ENCODE measurements at places on chromosomes 11 and 22.
A peak's percentile ranks its signal among the peaks of the same experiment; 100 is the strongest.

DNA sequence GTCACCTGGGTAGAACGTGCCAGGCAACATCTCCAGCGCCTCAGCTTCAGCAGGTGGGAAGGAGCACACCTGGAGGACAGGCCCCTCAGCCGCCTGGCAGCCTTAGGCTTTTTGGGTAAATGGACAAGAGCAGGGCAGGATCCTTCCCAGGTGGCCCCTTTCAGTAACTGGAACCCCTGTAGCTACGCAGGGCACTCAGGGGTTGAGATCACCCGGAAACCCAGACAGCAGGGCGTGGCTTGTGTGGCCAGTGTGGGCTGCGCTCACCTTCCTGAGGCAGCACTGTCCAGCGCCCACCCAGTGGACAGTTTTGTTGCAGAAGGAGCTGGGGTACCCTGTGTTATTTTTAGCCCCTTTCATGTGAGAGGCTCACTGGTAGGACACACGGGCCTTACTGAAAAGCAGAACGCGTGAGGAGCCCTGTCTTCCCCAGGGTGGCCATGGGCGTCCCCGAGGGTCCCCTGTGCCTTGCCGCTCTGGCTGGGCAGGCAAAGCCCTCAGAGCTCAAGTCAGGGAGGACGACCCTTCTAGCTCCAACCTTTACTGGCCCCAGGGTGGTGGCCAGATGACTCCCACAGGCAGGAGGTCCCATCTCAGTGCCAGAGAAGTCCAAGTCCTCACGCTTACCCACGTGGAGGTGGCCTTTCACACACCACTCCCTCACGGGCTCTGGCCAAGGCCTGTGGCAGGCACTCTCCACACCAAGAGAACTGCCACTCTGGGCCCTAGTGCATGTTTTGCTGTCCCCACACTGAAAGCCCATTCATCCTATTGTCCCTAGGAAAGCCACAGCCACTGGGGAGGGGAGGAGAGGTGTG is 75.8 kb downstream of the CTTN start:
- H3K27ac ChIP-seq, result no peak overlapping the region
- no peaks in the 10 kb centered on the region for H3K36me3 ChIP-seq
- peaks cover 10% of the 10 kb centered on the region for H3K27me3 ChIP-seq

GRCh38 chr11:101759771-101760450 is 154.9 kb upstream of the CEP126 start:
- no peak for DNase-seq
- H3K4me1 ChIP-seq, result no peaks in the 10 kb centered on the region
- H3K27ac ChIP-seq, result no peak overlapping the region

DNA sequence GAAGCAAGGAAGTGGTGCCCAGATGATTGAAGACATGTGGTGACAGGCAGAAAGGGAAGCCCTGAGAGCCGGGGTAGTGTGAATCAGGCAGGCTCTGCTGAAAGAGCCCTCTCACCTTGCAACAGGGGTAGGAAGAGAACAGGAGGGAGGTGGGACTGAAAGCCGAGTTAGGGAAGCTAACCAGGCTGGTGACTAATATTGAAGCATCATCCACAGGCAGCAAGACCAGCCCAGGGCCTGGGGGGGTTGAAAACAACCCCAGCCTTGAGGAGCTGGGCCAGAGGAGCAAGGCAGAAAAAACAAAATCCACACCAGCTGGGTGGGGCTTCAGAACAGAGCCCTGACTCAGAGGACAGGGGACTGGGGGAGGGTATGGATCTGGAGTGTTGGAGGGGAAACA is 35.0 kb upstream of the CRTAM start:
- peaks cover 29% of the 10 kb centered on the region for H3K4me1 ChIP-seq
- H3K27me3 ChIP-seq, result no peaks in the 10 kb centered on the region
- peaks cover 20% of the 10 kb centered on the region for H3K36me3 ChIP-seq
- no peak overlapping the region for H3K4me3 ChIP-seq

DNA sequence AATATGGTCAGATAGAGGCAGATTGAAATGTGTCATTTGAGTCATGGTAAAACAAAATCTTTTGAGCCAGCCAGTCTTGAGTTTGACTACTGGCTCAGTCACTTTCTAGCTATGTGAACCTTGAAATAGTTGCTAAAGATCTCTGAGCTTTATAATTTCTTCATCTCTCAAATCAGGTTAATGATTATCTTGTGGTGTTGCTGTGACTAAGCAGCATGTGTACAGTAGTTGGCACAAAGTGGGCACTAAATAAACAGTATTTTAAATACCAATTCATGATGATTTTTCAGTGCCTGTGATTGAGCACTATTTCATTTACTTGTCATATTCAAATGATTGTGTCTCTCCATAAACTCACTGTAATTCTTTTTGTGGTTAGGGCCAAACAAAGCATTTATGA is 70.8 kb downstream of the RAB38 start:
- H3K4me1 ChIP-seq, result no peaks in the 10 kb centered on the region
- no peak for DNase-seq
- peaks cover 30% of the 10 kb centered on the region for H3K27me3 ChIP-seq

DNA sequence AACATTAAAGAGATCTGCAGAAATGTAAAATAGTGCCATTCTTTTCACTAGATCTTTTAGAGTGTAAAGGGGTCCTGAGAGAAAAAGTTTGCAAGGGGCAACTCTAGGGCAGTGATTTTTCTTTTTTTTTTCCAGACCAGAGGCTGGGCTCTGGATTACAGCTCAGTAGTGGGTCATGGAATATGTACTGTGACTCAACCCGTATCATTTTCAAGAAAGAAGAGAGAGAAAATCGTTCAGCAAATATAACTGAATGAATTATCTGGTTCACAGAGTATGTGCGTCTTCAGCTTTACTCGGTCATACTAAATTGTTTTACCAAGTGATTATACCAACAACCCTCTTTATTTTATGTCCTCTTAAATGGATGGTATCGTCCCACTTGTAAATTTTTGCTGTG is 3.8 kb downstream of the CEP57 start:
- no peak overlapping the region for H3K4me3 ChIP-seq
- peaks cover 17% of the 10 kb centered on the region for H3K36me3 ChIP-seq
- H3K4me1 ChIP-seq, result peaks cover 35% of the 10 kb centered on the region
- H3K27ac ChIP-seq, result no peak overlapping the region

- H3K27ac ChIP-seq, result no peak overlapping the region
- no peaks in the 10 kb centered on the region for H3K36me3 ChIP-seq
- no peak overlapping the region for H3K4me3 ChIP-seq
- H3K4me1 ChIP-seq, result peaks cover 9% of the 10 kb centered on the region
Measured at GRCh38 chr11:102615894-102616432, 9.2 kb downstream of the MMP20 start.

GRCh38 chr11:100625041-100625440 is 62.0 kb upstream of the ARHGAP42 start:
- no peak overlapping the region for H3K27ac ChIP-seq
- no peaks in the 10 kb centered on the region for H3K4me1 ChIP-seq
- DNase-seq, result no peak
- H3K36me3 ChIP-seq, result no peaks in the 10 kb centered on the region
- no peaks in the 10 kb centered on the region for H3K27me3 ChIP-seq

- H3K4me1 ChIP-seq, result no peaks in the 10 kb centered on the region
- no peak overlapping the region for H3K4me3 ChIP-seq
- H3K27ac ChIP-seq, result no peak overlapping the region
- no peak for DNase-seq
Measured at GRCh38 chr11:26947904-26948639, 45.8 kb upstream of the FIBIN start.

DNA sequence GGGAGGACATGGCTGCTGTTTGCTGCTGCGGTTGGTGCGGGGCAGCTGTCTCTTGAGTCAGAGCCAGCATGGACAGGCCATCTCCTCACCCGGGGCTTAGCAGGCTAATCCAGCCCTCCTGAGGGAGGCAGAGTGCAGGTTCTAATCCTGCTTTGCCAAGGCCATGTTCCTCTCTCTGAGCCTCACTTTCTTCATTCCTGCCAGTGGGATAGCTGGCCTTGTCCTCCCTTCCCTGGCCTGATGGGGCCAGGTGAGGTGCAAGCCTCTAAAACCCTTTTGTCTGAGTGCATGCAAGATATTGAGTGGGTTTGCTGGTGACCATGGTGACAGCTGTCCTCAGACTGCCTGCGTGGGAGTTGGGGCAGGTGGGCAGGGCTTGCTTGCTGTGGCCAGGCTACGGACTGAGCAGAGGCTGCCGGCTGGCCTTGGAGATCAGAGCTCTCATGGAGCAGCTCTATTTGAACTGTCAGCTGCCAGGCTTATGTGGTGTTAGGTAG is 3.6 kb downstream of the USP35 start:
- peaks cover 36% of the 10 kb centered on the region for H3K4me1 ChIP-seq
- H3K27me3 ChIP-seq, result no peaks in the 10 kb centered on the region
- H3K4me3 ChIP-seq, result no peak overlapping the region
- no peak overlapping the region for H3K27ac ChIP-seq

- H3K36me3 ChIP-seq, result peaks cover 6% of the 10 kb centered on the region
- H3K4me1 ChIP-seq, result peaks cover 8% of the 10 kb centered on the region
- H3K27me3 ChIP-seq, result peaks cover 69% of the 10 kb centered on the region
- H3K27ac ChIP-seq, result no peak overlapping the region
- no peak for DNase-seq
- H3K4me3 ChIP-seq, result no peak overlapping the region
Measured at GRCh38 chr11:79438631-79439409, 2.0 kb downstream of the TENM4 start.

DNA sequence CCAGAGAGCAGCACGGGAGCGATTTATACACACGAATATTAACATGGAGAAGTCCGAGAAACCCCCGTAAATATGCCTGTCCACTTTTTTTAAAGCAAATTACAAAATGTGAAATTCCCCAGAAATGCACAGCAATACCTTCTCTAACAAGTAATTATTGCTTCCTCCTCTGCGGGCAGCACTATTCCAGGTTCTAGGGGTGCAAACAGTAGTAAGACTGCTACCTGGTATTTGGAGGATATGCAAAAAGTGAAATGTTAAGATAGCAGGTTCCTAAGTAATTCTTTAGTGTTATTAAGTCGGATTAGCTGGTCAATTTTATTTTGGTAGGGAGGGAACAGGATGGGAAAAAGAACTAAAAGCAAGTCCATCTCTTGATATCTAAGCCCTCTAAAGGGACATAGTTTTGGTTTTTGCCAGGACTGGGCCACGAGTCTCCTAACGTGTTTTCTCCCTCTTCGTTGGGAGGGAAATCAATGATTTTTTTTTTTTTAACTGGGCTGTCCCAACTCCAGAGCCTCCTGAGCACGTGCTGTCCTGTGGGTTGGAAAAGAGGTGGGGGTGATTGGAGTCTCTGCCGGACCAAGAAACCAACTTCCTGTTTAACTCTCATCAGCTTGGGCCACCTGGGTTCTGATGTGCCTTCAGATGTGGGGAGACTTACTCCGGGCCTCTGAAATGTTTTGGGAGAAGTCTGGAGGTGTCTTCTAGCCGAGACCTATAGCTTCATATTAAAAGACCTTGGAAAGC is 1.7 kb upstream of the XBP1 start:
- peaks cover 31% of the 10 kb centered on the region for H3K36me3 ChIP-seq
- no peak for DNase-seq
- peaks cover 34% of the 10 kb centered on the region for H3K4me1 ChIP-seq
- peak overlapping the region; percentile 91 for H3K4me3 ChIP-seq

- no peak overlapping the region for H3K4me3 ChIP-seq
- H3K36me3 ChIP-seq, result no peaks in the 10 kb centered on the region
- no peaks in the 10 kb centered on the region for H3K4me1 ChIP-seq
- H3K27ac ChIP-seq, result no peak overlapping the region
Measured at GRCh38 chr22:45537734-45538181, 35.1 kb downstream of the FBLN1 start.

GRCh38 chr22:24843048-24843447 is 37.0 kb downstream of the SGSM1 start:
- no peak overlapping the region for H3K4me3 ChIP-seq
- H3K27me3 ChIP-seq, result peaks cover 20% of the 10 kb centered on the region
- no peak for DNase-seq
- no peak overlapping the region for H3K27ac ChIP-seq

- H3K27me3 ChIP-seq, result peaks cover 15% of the 10 kb centered on the region
- DNase-seq, result no peak
- H3K36me3 ChIP-seq, result no peaks in the 10 kb centered on the region
- no peaks in the 10 kb centered on the region for H3K4me1 ChIP-seq
Measured at GRCh38 chr11:6061475-6061874, 30.9 kb upstream of the OR56A1 start.

GRCh38 chr11:27241311-27242122 is 121.5 kb downstream of the CCDC34 start:
- H3K27me3 ChIP-seq, result peaks cover 16% of the 10 kb centered on the region
- no peak overlapping the region for H3K4me3 ChIP-seq
- no peak for DNase-seq
- no peak overlapping the region for H3K27ac ChIP-seq
- no peaks in the 10 kb centered on the region for H3K4me1 ChIP-seq

DNA sequence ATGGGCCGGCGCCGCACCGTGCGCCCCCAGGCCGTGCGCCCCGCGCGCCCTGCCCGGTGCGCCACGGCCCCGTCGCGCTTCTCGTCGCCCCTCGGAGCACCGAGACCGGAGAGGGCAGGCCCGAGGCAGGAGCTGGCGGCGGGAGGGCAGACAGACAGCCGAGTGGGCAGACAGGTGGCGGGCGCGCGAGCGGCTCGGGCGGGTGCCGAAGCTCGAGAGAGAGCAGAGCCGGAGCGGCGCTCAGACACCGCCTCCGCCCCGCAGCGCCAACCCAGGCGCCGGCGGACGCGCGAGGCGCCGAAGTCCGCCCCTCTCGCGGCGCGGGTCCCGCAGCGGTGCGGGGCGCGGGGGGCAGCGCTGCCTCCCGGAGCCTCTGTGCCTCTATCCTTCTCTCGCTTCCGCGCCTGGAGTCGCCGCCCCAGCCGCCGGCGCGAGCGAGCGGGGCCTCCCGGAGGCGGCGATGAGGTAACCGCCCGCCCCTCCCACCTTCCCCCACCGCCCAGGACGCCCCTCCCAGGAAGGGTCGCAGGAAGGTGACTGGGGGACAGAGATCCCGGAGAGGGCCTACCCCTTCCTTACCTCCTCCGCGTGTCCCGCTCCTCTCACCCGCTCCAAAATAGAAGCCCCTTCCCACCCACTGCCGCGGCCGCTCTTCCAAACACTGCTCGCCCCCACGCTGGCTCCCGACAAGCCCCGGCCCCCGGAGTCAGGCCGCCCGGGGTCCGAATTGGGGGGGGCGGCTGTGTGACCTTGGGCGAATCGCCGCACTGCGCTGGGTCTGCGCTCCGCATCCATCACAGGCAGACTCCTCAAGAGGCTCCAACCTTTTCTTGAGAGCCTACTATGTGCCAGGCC is at the start of gene RASL10A:
RASL10A (minus strand) TSS at position 412 of the 855 bp plus-strand sequence. CDS start 451 bp downstream, outside the sequence.
- H3K27ac ChIP-seq, result no peak within 1 kb of the TSS
- H3K4me1 ChIP-seq, result peaks cover 29% of the 10 kb centered on the region
- H3K4me3 ChIP-seq, result peak within 1 kb of the TSS; percentile 5
- peaks cover 49% of the 10 kb centered on the region for H3K27me3 ChIP-seq
- no peak for DNase-seq

- peak; percentile 26 for DNase-seq
- H3K27ac ChIP-seq, result no peak overlapping the region
- H3K4me3 ChIP-seq, result no peak overlapping the region
- H3K36me3 ChIP-seq, result no peaks in the 10 kb centered on the region
Measured at GRCh38 chr22:44246615-44247326, 66.0 kb downstream of the SHISAL1 start.

DNA sequence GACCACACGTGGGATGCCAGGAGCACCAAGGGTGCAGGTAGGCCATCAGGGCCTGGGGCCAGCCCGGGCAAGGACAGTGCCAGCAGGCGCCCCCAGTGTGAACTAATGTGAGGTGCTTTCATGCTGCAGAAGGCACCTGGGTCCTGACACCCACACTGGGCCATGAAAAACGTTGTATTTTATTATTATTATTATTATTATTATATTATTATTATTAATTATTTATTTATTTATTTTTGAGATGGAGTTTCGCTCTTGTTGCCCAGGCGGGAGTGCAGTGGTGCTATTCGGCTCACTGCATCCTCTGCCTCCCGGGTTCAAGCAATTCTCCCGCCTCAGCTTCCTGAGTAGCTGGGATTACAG is 1267.3 kb downstream of the BRD1 start:
- H3K4me3 ChIP-seq, result no peak overlapping the region
- H3K27me3 ChIP-seq, result no peaks in the 10 kb centered on the region
- DNase-seq, result no peak
- H3K27ac ChIP-seq, result no peak overlapping the region
- no peaks in the 10 kb centered on the region for H3K4me1 ChIP-seq

GRCh38 chr22:25566898-25567235 is 2.4 kb downstream of the GRK3 start:
- peaks cover 29% of the 10 kb centered on the region for H3K36me3 ChIP-seq
- peaks cover 5% of the 10 kb centered on the region for H3K27me3 ChIP-seq
- peaks cover 58% of the 10 kb centered on the region for H3K4me1 ChIP-seq
